ENCODE measurements at places on chromosomes 6 and 20.

GRCh38 chr20:40880063-40880728, 148.4 kb upstream of the TOP1 start:
- DNase-seq, result no peak

DNA sequence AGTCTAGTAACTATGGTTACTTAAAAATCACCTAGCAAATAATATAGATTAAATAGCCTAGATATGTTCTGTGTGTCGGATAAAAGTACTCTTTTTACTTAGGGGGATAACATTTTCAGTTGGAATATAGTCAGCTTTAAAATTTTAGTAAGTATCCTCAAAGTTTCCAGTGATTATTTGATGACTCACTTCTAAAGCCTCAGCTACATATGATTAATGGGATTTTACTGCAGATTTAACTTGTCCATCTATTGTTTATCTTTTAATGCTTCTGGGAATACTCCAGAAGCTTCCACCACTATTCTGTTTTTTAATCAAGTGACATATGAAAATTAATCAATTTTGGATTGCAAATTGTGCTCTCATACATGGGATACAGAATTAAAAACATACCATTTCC, 8.7 kb upstream of the TENT5A start:
- no peak for DNase-seq

GRCh38 chr6:11043378-11043960, 636 bp downstream of the ELOVL2 start:
- DNase-seq, result no peak

DNA sequence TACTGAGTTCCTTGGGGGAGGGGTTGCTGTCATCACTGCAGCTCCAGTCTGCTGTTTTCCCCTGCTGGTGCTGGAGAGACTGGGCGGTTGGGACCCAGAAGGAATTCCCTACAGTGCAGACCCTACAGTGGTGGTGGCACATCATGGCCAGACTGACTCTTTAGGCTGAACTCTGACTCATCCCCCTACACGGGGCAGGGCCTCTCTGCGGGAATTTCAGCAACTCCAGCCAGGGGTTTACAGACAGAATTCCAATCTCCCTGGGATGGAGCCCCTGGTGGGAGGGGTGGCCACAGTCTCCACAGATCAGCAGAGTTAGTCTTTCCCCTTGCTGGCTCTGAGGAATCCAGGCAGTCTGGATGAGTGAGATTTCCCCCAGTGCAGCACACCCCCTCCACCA, 46.9 kb upstream of the MAPK13 start:
- DNase-seq, result no peak

DNA sequence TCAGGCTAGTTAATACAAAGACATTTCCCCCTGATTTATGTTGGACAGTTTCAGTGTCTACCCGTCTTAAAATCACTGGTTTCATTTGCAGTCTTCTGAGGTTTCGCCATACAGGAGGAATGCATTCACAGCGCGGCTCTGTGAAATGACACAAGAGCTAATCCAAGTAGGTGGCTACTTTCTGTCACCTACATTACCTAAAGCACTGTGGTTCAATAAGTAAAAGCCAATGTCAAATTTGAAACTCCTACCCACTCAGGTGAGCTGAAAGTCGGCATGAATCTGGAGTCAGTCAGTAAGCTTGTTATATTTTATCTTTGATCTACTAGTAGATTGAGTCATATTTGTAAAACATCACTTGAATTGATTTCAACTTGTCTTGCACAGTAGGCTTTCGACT, 370.8 kb downstream of the LAMA2 start:
- no peak for DNase-seq

DNA sequence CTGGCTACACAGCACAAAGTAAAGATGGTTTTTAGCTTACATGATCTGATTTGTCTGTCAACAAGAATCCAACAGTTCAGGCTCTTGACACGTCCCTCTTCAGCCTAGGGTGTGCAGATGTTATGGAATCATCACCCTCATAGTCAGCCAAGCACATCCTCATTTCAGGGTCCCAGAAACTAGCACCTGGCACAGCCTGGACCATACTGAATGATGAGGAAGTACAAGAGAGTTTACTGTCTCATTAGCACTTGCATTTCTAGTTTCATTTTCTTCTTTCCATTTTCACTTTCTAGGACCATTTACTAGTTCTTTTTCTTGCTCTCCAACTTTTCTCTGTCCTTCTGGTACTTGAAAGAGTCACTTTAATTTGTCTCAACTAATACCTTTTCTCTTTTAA, 6.5 kb downstream of the RIPOR2 start:
- no peak for DNase-seq

GRCh38 chr6:14320332-14320731, 202.8 kb downstream of the CD83 start:
- no peak for DNase-seq

- no peak for DNase-seq
Measured at GRCh38 chr6:106746652-106747051, 117.3 kb downstream of the QRSL1 start.

DNA sequence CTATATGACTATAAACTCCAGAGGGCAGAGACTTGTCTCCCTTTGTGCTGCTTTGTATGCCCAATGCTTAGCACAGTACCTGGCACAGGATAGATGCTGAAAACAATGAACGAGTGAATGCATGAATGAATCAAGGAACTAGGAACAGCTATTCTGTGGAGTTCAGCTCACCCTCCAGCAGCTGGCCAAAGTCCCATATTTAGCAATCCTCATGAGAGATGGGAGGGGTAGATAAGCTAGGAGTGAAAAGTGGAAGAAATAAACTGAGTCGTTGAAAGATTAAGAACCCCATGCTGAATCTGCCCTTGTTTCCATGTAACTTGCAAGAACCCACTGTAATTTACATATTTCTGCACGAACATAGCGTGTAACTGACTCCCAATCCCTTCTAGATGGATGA, 106.5 kb downstream of the MAFB start:
- DNase-seq, result no peak

DNA sequence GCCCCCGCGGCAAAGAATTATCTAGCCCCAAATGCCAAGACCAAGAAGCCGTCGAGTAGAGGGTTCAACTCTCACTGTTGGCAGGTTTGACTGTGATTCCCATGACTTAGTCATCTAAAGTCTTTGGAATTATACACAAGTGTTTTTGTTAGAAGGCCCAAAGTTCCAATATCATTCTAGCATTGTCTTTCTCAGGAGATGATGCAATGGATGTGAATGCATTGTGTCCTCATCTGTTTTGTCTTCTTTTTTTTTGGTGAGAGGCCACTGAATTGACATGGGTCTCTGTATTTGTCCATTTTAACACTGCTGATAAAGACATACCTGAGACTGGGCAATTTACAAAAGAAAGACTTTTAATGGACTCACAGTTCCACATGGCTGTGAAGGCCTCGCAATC, 290.5 kb upstream of the ZFP64 start:
- no peak for DNase-seq

GRCh38 chr6:11497881-11498280, 39.7 kb upstream of the TMEM170B start:
- no peak for DNase-seq

- no peak for DNase-seq
Measured at GRCh38 chr20:22561965-22562577, 22.3 kb downstream of the FOXA2 start.

- no peak for DNase-seq
Measured at GRCh38 chr20:35144694-35145093, 2.4 kb downstream of the EDEM2 start.

DNA sequence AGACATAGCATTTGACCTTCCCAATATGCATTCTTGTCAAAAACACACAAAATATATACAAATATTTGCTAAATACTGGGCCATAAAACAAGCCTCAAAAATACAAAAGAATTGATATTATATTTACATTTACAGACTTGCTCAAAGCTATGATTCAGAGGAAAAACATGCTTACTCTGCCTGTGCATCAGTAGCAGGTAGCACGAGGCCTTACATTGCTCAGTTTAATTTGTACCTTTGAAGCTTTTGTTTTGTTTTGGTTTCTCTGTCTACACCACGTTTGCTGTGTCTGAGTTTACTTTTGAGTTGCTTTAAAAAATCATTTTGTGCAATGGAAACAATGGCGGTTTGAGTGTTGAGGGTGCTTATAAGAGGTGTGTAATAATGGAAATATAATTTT, 99.3 kb downstream of the PHF3 start:
- DNase-seq, result no peak

- peak; percentile 40 for DNase-seq
Measured at GRCh38 chr6:13624871-13625288, 9.7 kb downstream of the NOL7 start.

- no peak for DNase-seq
Measured at GRCh38 chr6:46058951-46059350, 43.3 kb upstream of the CLIC5 start.

GRCh38 chr6:168605964-168606363, 165.0 kb downstream of the SMOC2 start:
- DNase-seq, result no peak

DNA sequence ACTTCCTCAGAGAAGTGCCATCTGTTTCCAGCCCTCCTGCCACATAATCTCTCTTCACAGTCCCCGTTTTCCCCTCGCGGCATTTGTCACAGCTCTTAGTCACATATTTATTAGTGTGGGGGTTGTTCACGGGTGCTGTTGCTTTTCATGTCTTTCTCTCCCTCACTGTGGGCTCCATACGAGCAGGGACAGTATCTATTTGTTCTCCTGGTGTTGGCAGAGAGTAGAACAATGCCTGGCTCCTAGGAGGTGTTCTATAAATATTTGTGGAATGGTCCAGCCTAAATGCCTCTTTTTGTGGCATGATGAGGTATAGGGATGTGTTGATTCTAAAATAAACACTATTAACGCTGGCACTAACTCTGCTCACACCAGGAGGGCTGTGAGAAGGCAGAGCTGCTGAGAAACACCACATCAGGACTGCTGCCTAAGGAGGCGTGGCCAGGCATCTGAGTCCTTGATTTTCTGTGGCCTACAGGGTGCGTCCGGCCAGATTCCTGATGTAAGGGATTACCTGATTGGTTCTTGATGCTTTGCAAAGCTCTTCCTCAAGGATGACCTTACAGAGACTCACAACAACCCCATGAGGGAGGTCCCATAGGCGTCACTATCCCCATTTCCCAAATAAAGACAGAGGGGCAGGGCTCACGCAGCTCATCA, 219.8 kb upstream of the ARID1B start:
- DNase-seq, result no peak

- no peak for DNase-seq
Measured at GRCh38 chr6:158545043-158545966, 14.6 kb upstream of the TMEM181 start.

DNA sequence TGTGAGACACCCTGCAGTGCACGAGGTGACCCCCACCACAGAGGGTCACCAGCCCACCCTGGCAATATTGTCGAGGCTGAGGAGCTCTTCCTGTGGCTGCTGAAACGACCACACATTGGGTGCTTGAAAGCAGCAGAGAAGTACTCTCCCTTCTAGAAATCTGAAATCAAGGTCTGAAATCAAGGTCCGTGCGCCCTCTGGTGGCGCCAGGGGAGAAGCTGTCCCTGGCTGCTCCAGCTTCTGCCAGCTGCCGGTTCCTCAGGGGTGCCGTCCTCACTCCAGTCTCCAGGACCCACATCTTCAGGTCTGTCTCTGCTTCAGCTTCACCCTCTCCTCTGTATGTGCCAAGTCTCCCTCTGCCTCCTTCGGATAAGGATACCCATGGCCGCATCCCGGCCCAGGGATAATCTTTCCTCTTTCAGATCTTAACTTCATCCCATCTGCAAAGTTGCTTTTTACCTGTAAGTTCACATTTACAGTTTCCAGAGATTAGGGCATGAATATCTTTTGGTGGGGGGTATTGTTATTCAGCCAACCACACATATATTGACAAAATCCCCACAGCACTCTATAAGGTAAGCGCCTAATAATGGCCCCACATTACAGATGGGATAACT, 108.3 kb upstream of the PHACTR3 start:
- peak; percentile 45 for DNase-seq

DNA sequence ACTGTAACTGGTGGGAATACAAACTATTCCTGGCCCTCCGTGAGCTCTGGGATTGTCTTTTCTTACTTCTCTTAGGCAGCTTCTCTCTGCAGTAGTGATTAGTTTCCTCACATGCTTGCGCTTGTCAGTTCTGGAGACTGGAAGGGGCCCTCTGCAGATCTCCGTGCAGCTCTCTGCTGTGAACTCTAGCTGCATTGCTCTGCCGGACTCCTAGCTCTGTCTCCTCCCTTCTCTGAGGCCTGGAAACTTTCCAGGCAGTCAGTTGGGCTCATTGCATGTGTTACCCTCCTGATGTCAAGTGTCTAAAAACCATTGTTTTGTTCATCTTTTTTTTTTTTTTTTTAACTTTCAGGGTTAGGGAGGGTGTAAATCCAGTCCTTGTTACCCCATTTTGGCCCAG, 102.3 kb downstream of the CTNNBL1 start:
- DNase-seq, result no peak

DNA sequence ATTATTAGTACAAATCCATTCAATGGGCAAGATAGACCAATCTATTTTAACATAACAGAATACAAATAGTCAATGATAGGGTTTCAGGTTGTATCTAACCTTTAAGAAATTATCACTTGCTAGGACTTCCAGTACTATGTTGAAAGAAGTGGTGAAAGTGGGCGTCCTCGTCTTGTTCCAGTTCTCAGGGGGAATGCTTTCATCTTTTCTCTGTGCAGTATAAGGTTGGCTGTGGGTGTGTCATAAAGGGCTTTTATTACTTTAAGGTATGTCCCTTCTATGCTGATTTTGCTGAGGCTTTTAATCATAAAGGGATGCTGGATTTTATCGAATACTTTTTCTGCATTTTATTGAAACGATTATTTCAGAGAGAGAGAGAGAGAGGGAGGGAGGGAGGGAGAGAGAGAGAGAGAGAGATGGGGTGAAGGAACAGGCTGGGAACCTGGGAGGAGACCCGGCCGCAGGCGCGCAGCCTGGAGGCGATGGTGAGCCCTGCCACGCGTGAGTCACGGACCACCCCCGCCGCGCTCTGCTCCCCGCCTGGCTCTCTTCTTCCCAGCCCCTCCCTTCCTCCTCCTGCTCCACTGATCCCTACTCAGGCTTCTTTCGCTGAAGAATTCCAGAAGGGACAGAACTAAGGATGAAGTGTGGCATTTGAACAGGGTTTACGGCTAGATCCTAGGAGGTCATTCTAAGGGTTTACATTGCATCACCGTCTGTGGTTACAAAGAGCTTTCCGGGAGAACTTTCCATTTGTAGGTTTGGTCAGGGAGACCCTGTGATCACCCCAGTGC, 45.5 kb upstream of the HLA-E start:
- DNase-seq, result no peak
